ENCODE measurements at places on chromosomes 13 and 19.

GRCh38 chr13:112711528-112712265 is 21.9 kb downstream of the ATP11A start:
- no peak for DNase-seq

DNA sequence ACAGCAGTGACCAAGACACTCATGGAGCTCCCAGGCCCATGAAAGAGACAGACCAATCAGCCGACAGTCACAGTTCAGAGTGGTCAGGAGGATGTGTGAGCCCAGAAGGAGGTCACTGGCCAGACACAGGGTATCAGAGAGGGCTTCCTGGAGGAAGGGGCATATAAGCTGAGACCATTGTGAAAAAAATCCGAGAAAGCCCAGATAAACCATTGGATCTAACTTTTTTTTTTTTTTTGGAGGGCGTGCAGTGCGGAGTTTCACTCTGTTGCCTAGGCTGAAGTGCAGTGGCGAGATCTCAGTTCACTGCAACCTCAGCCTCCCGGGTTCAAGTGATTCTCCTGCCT is 4.2 kb downstream of the ITPKC start:
- DNase-seq = no peak

DNA sequence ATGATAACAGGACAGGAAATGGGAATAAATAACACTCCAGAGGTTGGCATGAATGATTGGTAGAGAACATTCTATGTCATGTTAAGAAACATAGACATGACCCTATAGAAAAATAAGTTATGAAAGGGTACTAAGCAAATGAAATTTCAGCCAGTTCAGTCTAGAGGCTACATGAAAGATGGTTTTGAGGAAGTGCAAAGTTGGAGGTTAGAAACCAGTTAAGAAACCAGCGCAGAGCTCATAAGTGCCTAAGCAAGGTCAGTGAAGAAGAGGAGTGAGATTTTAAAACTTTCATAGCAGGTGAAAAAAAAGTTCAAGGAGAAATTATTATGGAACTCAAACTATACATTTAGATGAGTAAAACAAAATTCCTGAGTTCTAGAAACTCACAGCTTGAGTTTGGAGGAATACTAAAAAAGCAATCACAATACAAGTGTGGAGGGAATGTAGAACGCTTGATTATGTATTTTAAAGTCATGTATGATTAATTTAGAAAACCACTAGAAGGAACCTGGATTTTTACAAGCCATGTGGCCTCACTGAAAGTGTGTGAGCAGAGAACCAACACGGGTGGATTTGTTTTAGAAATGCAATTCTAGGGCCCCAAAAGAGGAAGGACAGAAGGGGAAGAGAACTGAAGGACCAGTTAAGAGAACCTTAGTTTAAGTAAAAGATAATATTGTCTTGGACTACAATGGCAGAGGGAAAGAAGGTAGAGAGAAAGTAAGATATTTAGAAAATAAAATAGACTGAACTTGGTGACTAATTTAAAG is 162.4 kb downstream of the PCDH20 start:
- no peak for DNase-seq

DNA sequence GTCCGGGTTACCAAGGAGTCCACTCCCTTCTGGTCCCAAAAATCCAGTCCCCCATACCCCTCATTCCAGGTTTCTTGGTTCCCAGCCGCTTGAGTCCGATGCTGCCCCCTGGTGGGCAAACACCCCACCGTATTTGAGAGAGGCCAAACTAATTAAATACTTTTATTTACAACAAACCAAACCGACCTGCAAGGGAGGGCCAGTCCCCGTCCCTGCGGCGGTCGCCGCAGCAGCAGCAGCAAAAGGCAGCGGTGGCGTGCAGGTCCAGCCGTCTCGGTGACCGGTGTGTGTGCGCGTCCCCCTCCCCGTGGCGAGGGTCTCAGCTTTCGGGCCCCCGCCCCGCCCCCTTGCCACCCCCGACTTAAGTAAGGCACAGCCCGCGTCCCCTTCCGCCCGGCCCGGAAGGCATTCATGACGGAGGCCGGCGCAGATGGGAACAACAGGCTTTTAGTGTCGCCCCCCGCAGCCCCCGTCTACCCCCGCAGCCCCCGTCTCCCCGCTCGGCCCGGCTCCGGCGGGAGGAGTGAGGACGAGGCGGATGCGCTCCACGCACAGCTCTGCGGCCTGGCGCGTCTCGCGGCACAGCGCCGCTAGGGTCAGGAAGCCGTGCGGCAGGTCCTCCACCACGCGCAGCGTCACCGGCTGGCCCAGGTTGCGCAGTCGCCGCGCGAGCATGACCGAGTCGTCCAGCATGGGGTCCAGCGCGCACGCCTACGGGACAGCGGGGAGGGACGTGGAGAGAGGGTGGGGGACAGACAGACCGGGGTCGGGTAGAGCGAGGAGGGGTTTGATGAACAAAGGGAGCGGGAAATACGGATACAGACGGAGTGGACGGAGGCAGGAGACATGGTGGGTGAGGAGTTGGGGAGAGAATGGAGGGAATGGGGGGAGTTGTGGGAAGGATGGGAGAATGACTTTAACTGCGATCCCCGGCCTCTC is 11.5 kb upstream of the CNFN start:
- peak; percentile 67 for DNase-seq

DNA sequence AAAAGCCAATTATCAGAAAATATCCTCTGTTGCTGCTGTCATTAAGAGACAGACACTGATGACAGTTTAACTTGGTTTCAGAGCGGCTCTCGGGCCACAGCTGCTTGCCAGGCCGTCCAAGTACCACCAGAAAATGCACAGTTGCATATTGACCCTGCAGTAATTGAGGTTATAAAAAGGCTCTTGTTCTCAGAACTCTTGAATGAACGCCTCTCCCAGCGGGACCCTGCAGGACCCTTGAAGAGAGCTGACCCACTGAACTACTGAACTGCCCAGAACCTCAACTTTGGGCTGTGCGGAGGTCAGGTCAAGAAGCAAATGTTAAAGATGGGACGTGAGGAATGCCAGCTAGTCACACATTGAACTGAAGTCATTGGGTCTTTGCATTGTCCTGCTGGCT is 1559.0 kb upstream of the SLC10A2 start:
- no peak for DNase-seq

DNA sequence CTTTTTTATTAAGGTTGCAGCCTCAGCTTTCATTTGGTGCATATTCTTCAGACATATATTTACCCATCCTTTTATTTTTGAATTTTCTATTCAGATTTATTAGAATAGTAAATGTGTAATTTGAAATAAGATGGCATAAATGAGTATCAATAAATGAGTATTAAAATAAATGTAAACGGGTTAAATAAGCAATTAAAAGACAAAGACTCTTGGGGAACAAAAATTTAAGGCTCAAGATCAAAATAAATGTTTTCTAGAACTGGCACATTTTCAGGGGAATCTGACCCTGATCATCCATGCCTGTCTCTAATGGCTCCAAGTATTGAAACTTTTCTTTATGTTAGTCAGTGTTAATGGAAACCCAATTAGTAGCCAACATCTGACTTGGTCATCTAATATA is 3.0 kb downstream of the OR10H3 start:
- no peak for DNase-seq

GRCh38 chr13:22926748-22927400 is 253.9 kb upstream of the SGCG start:
- DNase-seq = no peak

GRCh38 chr19:18933297-18933696 is 7.7 kb downstream of the HOMER3 start:
- DNase-seq = no peak

DNA sequence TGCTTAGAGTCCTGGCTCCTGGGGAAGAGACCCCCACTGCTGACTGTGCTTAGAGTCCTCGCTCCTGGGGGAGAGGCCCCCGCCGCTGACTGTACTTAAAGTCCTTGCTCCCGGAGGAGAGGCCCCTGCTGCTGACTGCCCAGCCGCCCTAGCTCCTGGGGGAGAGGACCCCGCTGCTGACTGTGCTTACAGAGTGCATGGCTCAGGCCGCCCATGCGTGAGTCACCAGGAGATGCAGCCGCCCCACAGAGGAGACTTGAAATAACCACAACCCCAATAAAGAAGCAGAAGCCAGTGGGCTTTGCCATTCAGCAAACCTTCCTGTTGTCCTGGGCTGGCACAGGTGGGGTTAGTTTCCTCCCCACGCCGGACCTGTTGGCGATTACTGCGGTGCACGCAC is 79.2 kb upstream of the C13orf46 start:
- no peak for DNase-seq

- no peak for DNase-seq
Observed at GRCh38 chr19:34323433-34324204, 41.4 kb upstream of the GPI start.

GRCh38 chr19:54151362-54152035 is 8.0 kb downstream of the LENG1 start:
- DNase-seq = no peak

GRCh38 chr13:97743938-97744337 is 209.5 kb upstream of the IPO5 start:
- DNase-seq = no peak

- DNase-seq = no peak
Observed at GRCh38 chr19:43895727-43896308, 39.3 kb downstream of the ZNF45 start.

- DNase-seq = no peak
Observed at GRCh38 chr13:26942184-26942583, 181.6 kb upstream of the GPR12 start.

GRCh38 chr13:49731766-49732165 is 40.5 kb upstream of the EBPL start:
- DNase-seq = no peak

- no peak for DNase-seq
Observed at GRCh38 chr19:29507081-29507860, 18.5 kb upstream of the VSTM2B start.

DNA sequence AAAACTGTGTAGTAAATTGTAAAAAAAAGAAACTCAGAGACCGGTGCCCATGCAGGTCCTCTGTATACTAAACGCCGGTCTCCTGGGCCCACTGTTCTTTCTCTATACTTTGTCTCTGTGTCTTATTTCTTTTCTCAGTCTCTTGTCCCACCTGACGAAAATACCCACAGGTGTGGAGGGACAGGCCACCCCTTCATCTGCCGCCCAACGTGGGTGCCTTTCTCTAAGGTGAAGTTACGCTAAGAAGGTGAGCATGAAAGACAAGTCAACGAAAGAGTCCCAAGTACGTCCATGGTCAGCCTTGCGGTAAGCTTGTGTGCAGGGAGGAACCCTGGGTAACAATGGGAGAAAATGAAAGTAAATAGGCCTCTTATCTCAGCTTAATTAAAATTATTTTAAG is 48.0 kb upstream of the WASF3 start:
- DNase-seq = no peak

DNA sequence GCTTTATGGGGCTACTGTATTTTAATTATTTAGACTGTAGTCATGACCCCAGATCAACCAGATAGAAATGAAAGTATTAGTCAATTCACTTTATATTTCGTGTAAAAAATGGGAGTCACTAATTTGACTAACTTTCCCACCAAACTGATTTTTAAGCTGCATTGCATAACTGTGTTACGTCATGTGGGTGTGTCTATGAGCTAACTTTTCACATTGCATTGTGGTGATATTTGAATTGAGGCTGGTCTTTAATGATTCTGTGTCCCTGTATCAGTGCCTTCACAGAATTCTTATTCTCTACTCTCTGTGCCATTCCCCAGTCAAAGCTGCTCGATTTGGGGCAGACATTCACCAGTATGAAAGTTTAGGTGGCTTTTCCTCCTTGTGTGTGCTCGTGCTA is 172.7 kb upstream of the MAB21L1 start:
- DNase-seq = no peak

GRCh38 chr13:84567848-84568247 is 685.6 kb upstream of the SLITRK1 start:
- no peak for DNase-seq

DNA sequence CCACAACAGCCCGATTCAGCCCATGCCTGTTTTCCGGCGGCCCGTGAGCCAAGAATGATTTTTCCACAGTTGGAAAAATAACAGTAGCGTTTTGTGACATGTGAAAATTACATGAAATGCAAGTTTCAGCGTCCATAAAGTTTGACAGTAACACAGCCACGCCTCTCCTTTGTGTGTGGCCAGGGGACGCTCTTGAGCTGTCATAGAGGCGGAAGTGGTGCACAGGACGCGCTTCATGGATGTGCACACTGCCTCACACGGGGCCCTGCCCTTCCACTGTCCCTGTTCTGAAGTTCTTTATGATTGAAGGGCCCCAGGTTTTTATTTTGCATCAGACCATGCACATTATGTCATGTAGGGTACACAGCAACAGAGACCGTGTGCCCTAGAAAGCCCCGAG is 12.4 kb upstream of the ELAVL1 start:
- DNase-seq = peak; percentile 43

- no peak for DNase-seq
Observed at GRCh38 chr13:26485288-26485687, 72.2 kb upstream of the WASF3 start.

- DNase-seq = no peak
Observed at GRCh38 chr19:38209671-38210457, 14.2 kb downstream of the DPF1 start.

DNA sequence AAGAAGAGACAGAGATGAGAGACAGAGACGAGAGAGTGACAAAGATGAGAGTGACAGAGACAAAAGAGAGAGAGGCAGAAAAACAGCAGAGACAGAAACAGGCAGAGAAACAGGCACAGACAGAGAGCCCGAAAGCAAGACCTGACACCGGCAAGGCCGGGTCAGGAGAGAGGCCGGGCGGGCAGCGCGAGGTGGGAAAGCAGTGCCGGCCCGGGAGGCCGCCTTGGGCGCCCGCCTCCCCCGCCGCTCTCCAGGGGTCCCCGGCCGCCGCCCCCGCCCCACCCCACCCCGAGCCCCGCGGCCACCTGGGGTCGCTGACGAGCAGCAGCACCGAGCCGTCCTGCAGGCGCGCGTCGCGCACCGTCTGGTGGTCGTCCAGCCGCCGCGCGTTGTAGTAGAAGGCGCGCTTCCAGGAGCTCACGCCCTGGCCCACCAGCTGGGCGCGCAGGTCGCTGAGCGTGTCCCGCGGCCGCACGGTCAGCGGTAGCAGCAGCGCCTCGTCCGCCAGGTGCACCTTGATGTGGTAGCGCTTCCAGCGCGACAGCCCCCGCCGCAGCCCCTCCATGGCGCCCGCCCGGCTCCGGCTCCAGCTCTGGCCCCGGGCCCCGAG is at the start of gene TINCR:
Gene TINCR, minus strand, starts transcription at position 594 of the 610 bp plus-strand sequence.
- no peak for DNase-seq

DNA sequence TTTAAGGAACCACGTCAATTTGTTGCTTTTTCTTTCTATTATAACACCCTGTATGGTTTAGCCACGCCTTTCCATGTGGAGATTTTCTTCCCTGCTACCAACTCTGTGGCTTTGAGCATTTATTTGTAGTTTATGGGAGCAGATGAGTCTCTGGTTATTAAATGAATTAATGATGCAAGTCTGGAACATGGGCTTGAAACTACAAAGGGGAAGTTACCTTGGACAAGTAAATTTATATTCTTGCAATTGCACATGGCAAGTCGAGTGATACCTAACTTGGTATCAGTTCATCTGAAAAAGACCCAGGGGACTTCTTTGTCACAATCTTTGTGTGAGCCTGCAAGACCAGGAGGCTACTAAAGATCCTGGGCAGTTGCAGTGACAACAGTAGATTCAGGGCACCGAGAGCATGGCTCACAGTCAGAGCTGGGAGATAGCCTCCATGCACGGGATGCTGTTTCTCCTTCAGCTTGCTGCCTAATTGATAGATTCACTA is 24.4 kb downstream of the B3GLCT start:
- no peak for DNase-seq

Data from CD4-positive, alpha-beta T cell treated with Interleukin-4 for 4 hours (primary cell).